ENCODE measurements at places on chromosomes 2 and 18.

GRCh38 chr2:182182436-182182835 lies 196.8 kb downstream of the PPP1R1C start:
- DNase-seq = no peak

DNA sequence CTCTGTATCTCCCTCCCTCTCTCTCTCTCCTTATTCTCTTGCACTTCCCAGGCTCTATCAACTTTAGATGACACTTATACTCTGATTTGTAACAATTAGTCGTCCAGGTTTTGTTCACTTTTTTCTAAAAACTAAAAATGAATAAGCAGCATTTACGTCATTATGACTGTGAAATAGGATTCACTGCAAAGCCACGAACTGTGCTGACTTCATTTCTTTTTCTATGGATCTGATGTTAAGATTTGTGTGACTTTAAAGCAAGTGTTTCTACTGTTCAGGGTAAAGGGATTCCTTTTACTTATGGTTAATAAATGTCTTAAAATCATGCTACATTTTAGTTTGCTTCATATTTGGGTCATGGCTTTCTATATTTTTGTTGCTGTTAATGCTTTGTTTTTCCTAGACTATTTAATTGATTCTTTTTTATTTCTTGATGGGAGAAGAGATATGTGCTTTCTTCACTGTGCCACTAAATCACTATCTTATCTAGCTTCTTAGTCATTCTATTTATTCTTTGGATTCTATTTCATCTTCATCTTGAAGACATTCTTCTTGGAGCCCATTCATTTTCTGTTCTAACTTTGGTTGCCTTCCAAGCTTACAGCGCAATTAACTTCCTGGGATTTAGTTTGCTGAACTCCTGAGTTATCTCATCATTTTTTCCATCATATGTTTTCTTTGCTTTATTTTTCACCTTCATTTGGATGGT lies 480.4 kb upstream of the TRIB2 start:
- no peak for DNase-seq

- DNase-seq = no peak
These were observed 31.9 kb downstream of the TFCP2L1 start for GRCh38 chr2:121253021-121253673.

GRCh38 chr18:79898952-79899608 lies 52.4 kb downstream of the SLC66A2 start:
- DNase-seq = no peak

DNA sequence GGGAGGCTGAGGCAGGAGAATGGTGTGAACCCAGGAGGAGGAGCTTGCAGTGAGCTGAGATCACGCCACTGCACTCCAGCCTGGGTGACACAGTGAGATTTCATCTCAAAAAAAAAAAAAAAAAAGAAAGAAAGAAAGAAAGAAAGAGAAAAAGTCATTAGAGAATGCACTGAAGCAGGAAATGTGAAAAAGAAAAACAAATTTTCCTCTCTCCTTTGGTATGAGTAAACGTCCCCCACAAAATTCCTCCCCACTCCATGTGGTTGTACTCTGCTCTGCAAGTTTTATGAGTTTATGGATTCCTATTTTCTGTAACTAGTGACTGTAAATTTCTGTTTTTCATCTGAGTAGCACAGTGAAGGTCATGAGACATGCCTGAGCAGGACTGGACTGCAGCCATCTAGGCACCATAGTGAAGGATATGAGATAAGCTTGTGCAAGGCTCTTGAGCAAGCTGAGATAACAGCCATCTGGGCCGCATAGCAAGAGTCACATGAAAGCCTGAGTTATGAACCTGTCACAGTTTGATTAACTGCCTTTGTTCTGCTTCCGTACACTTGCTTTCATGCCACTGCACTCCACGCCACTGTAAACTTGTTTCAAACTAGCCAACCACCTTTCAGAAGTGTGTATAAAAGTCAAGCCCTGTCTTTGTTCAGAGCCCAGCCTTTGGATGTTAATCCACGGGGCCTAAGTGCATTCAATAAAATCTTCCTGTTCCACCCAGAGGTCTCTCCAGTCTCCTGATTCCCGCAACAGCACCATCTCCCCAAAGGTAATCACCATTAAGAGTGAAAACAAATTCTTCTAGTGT lies 50.2 kb downstream of the SKA1 start:
- DNase-seq = no peak

GRCh38 chr2:102424754-102425153 lies 1.8 kb downstream of the IL18RAP start:
- DNase-seq = no peak

DNA sequence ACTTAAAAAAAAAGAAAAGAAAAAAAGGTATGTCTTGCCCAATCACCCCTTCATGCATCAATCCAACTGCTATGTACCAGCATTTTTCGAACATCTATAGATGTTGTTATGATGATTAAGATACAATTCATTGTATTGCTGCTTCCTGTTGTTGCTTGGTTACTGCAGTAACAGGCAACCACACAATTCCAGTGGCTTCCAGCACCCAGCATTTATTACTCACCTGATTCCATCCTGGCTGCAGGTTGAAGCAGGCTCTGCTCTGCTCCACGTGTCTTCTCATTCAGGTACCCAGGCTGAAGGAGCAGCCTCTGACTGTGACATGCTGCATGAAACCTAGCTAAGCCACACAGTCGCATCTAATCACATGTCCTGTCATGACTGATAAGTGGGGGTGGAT lies 196.9 kb downstream of the INO80D start:
- DNase-seq = no peak

Data from activated naive CD8-positive, alpha-beta T cell treated with anti-CD3 and anti-CD28 coated beads for 36 hours (primary cell).